ENCODE measurements at places on chromosomes 12 and 14.

DNA sequence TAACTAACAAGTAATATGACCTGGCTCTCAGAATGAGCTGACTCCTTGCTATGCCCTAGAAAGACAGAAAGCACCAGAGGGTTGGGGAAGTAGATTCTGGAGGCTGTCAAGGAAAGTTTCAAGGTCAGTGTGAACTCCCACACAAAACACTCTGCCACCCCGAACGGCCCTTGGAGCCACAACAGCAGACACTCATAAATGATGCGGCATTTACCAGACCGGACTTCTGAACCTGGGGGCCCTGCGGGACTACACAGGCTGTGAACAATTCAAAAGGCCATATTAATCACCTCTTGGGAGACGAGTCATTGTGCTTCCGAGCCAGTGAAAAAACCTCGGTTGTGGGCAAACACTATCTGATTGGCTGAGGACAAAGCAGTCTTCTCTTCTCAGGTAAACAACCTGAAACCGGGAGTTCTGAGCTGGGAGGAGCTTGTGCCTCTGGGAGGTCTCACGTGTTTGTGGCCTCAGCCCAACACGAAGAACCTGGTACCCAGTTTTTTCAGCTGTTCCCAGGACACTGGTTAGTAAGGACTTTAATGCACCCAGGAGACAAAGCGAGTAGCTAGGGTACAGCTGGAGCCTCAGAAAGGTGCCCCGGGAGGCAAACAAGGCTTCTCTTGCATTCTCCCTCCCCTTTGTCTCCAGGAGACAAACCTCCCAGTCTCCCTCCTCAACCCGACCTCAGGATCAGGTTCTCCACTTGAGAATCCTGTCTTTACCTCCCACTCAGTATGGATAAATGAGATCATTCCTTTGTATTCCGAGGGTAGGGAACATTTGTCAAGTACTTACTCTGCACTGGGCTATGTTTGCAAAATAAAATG is 35.3 kb downstream of the VWF start:
- no peak for DNase-seq

GRCh38 chr14:71324767-71325272 is 417.6 kb downstream of the PCNX1 start:
- peak; percentile 43 for DNase-seq

- no peak for DNase-seq
Measured at GRCh38 chr12:8687846-8688601, 9.8 kb upstream of the RIMKLB start.

DNA sequence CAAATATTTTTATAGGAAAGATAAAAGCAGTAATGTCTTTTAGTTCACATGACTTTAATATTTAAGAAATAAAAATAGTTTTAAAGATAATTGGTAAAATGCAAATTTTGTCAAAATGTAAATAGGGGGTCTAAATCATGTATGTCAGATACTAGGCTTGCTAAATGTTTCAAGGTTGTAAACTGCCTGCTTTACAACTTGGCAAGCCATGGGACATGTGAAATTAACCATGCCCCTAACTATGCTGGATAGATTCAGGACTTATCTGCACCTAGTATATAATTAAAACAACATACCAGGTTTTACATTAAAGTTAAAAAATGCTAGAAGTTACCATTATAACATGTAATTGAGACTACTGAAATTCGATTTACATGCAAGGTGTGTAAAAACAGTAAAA is 537.3 kb upstream of the MIS18BP1 start:
- DNase-seq, result no peak

DNA sequence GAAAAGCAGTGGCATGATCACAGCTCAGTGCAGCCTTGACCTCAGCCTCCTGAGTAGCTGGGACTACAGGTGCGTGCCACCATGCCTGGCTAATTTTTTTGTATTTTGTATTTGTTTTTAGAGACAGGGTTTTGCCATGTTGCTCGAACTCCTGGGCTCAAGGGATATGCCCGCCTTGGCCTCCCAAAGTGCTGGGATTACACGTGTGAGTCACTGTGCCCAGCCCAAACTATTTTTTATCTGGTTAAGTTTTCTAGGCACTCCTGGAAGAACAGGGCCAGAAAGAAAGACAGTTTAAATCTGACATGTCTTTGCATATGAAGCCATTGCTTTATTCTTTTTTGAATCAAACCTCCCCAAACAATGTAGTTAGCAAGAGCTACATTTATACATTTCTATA is 27.5 kb upstream of the PTGR2 start:
- DNase-seq, result no peak
